ENCODE measurements at places on chromosomes 3 and 15. TPM values are rescaled to one million over a fixed set of nuclear protein-coding genes. Genes with fewer than 3 reads are reported as not detected.

DNA sequence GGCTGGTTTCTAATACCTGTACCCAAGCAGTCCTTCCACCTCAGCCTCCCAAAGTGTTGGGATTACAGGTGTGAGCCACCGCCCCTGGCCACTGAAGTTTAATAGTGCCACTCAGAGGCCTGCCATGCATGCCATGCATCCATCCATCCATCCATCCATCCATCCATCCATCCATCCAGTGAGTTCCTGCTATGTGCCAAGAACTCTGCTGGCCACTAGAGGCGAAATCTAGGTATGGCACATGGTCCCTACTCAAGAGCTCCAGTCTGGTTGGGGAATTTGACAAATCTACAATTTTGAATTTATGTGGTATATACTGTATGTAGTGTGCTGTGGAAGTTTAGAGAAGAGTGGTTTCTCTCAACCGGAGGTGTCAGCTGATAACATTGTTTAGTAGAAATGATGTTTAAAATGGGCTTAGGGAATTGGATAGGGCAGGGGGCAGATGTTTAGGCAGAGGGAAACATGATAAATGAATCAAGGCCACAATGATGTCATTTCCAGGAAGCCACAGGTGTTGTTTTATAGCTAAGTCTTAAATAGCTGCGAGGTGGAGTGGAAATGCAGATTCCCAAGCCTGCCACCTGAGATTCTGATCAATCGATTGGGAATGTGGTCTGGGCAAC is 384.4 kb upstream of the C2CD4B start:
- no peak for DNase-seq

DNA sequence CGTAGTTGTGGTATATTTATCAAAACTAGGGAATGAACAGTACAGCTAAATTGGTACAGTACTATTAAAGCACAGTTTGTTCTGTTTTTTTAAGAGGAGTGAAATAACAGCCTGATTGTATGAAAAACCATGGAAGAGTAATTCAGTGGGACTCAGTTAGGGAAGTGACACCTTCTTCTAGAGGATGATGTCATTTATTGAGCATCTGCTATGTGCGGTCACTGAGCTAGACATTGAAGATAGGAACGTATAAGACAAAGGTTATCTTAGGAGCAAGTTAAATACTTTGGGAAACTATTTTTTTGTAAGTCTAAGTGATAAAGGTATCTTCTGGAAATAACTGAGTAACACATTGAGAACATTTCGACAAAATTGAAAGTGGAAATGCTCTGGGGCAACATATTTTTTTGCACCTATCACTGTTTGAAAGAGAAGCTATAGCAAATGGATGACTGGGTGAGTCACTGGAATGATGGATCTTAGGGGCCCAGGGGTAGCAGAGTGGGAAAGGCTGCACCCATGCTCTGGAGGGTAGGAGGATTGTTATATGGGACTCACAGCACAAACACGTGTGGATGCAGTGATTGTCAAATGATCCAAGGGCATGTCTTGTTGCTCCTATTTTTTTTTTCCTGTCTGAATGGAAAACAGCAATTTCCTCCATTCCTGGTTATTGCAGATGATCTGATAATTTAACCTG is 43.0 kb downstream of the OXNAD1 start:
- DNase-seq, result no peak

DNA sequence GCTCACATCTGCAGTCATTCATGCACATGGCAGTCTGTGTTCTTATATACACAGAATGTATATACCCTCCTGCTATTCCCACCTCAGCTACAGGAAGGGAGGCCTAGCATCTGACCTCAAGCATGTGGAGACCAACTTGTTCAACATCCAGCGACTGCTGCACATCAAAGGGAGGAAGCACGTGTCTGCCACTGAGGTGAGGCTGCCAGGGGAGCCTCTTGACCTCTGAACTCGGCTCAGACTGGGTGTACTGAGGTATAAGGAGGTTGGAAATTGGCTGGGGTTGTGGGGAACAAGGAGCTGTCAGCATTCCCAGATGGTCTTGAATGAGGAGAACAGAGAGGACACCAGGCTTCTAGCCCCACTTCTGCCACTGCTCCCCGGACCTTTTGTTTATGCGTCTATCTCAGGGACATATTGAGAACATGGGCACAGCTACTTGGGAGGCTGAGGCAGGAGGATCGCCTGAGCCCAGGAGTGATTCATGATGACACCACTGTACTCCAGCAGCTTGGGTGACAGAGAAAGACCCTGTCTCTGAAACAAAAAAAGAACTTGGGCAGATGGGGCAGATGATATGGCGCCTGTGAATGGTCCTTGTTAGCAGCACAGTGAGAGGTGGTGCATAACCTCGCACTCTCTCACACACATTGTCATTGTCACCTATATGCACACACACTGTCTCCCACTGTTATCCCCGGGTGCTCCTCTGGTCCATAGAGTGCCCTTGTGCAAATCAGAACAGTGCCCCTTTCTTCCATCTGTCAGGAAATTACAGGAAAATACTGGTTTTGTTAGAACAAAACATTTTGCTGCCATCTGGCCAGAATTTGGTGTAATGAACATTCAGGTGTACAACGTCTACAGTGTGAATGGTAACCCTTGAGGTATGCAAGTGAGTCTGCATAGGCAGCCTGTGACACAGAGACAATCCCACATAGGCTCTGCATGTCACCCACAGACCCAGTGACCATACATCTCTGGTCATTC is 5.4 kb downstream of the VILL start:
- no peak for DNase-seq

GRCh38 chr3:160450846-160451245 is 1.3 kb upstream of the TRIM59 start:
- no peak for DNase-seq

GRCh38 chr3:31701286-31701685 is 168.6 kb downstream of the STT3B start:
- DNase-seq, result no peak

DNA sequence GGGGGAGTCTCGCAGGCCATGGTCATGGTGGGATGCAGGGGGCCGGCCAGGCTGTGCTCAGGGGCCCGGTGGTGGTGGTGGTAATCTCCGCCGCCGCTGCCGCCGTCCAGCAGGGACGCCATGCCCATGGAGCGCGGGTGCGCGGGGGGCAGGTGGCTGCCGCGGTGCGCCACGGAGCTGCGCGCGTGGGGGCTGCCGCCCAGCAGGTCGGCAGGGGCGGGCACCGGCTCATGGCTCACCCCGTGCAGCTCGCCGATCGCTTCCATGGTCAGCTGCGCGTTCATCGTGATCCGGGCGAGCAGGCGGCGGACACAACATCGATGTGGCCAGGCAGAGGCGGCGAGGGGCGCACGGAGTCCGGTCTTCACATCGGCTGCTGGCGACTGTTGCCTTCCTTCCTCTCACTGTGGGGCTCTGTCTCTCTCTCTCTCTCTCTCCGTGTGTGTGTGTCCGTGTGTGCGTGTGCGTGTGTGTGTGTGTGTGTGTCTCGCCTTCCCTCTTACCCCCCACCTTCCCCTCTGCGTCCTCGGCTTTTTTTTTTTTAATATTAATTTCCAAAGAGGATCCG is 451 bp downstream of the ONECUT1 start:
- DNase-seq, result no peak

DNA sequence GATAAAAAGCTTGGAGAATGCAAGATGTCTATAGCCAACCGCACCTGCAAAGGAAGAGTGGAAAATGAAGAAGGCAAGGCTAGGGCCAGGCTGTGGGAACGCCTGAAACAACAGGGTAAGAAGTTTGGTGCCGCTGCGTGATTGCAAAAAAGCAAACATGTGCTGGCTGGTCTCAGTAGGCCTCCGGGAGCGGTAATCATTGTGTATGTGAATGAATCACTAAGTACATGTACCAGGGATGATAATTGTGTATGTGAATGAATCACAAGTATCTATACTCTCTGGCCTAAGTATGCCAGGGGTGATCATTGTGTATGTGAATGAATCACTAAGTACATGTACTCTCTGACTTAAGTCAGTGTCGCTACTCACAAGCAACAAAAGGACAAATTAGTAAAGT is 40.3 kb upstream of the PARL start:
- DNase-seq, result no peak

GRCh38 chr15:84921121-84921520 is 36.7 kb downstream of the SLC28A1 start:
- no peak for DNase-seq

GRCh38 chr3:117814975-117815374 is 1105.4 kb downstream of the TUSC7 start:
- no peak for DNase-seq

DNA sequence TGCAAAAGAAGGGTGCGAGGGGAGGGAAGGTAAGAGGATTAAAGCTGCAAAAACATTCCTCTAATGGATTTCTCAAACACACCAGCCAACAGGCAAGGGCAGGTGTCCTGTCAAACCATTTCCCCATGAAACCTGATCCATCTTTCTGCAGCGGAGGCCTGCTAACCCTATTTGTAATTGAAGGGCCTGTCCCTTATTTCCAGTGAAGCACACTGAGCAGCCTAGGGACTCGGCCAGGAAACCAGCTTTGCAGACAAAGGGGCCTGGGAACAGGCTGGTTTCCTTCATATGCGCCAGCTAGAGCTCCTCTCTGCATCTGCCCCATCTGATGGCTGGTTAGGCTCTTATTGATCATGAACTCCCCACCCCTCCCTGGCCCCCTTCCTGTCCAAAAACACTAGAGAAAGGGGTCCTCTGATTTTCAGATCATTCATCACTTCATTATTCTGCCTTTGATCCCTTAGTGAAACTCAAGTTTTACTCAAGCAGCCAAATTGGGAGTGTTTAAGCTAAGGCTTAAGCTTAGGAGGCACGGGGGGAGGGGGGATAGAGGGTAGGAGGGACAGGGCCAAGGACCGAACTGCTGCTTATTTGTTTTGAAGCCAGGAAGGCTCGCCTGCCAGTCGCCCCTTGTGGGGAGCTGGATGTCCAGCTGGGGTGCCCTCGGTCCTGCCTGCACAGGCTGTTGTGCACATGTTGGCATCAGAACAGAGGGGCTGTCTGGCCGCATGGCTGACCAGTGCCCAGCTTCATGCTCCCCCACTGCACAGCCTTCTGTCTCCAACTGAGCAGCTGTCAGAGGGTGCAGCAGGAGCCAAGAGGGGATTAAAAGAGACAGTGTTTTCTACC is 53.1 kb downstream of the BOC start:
- DNase-seq, result no peak

DNA sequence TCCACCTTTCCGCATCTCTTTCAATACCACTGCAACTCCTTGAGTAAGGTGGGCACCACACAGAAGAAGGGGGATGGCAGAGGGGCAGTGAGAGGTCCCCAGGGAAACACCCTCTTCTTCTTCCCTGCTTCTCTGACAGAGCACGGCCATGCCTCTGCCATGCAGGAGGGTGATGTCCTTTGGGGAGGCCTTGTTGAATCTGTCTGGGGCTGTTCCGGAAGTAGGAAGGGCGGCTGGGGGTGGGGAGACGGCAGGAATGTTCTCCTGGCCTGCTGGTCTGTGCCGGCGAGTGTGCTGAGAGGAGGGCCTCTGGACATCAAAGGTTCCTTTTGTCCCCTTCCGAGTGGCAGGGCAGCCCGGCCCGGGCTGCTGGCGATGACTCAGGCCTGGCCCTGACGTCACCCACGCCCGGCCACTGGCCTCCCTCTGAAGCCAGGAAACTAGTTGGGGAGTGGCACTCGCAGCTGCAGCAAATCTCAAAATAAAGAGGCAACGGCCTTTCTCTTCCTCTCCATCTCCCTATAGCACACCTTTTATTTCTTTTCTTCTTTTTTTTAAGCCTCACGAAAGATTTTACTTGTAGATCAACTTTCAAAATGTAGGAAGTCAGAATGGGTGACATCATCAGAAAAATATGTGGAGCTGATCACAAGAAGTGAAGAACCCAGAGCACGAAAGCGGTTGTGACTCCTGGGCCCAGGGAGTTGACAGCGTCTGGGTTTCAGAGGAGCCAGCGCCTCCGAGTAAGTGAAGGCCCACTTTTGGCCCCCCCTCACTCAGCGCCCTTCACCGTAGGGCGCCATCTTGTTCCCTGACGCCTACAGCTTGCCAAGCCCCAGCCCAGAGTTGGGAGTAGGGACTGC is at the start of gene ZBTB38:
Gene ZBTB38 (plus strand): TSS at position 443 of the 863 bp plus-strand sequence. CDS start 73,885 bp downstream, outside the sequence.
- peak; percentile 91 for DNase-seq

GRCh38 chr15:35376707-35377106 is 169.3 kb downstream of the DPH6 start:
- DNase-seq, result no peak

DNA sequence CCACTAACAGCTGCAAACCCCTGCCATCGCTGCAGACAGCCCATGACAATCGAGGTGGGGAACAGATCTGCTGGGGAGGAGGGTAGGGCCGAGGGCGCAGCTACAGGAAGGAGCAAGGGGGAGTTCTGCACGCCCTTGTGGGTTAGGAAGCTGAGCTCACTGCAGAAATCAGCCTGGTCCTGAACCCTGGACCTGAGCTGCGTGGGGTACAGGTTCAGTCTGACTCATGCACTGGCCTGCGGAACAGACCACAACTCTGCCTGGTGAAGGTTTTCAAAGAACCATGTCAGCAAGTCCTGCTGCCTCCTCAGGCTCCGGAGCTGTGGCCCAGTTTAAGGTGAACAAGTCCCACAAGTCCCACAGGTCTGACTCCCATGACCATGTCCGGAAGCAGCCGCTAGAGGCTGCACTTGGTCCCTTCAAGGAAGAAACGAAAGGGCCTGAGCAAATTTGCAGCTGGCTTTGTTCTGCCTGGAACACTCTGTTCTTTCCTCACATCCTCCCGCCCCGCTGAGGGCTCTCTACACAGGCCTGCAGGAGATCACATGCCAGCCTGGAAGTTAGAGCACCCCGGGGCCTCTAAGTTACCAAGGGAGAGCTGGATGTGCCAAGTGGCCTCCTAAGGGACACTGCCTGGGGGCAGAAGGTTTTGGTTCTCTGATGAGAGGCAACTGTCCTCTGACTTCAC is 49.4 kb upstream of the AKAP13 start:
- peak; percentile 94 for DNase-seq

GRCh38 chr3:70753572-70753971 is 441.1 kb upstream of the MDFIC2 start:
- DNase-seq, result no peak

DNA sequence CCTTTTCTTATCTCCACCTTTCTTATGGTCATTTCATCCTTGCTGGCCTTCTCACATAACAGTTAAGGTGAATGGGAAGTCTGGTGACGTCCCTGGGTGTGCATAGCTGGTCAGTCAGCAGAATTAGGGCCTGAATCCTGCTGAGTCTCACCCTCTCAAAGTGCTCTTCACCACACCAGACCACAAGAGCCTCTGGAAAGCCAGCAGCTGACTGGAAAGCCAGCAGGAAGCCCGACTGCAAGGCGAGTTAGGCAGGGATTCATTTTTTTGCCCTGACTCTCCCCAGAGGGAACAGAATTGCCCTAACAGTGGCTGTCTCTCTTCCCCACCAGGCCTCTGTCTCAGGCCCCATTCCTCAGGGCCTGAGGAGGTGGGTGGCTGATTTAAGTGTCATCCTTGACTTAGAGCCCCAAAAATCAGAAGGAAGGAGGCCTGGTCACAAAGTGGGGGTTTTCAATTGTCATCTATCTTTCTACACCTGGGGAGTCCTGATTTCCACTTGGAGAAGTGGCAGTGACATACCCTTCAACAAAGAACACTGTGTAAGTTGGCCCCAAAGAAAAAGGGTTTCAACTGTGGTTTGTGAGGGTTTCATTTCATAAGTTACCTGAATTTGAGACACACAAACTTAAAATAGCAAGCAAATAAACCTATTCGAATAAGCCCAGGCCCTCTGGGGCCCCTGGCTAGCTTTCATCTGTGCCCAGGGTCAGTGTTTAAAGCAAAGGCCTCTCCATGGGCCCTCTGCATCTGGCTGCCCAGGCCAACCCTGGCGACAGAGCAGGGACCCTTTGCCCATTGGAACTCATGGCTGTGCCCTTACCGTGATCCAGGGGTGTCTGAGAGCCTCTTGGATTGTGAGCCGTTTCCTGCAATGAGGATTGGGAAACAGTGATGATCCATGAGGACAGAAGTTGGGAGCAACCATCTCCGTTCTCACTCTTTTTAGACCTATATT is 90.5 kb upstream of the HERC1 start:
- no peak for DNase-seq

Gene FAM174B
- 13.0 TPM for total RNA-seq

Gene REC114
- 0.60 TPM for total RNA-seq

Gene TGM4
- not detected for total RNA-seq

Gene CHRNA7
- total RNA-seq, result 1.2 TPM

Data from Right ventricle myocardium inferior (tissue), 1 donor.